ENCODE measurements at places on chromosomes 3 and 15.

DNA sequence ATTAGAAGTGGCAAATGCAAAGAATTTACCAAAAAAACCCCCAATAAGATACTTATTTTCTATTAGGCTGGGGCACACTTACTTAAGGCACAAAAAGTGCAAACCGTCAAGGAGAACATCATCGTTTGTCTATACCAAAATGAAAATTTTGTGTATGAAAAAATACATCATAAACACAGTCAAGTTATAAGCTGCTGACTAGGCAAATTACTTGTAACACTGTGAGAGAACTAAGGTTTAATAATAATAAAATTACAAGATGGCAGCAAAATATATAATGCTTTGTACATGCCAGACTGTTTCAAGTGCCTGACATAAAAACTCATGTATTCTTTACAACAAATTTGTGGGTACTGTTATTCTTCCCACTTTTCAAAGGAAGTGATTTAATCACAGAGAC lies 297.2 kb upstream of the CRBN start:
- DNase-seq, result no peak

- DNase-seq, result no peak
Observed at GRCh38 chr3:67335813-67336212, 318.6 kb downstream of the SUCLG2 start.

DNA sequence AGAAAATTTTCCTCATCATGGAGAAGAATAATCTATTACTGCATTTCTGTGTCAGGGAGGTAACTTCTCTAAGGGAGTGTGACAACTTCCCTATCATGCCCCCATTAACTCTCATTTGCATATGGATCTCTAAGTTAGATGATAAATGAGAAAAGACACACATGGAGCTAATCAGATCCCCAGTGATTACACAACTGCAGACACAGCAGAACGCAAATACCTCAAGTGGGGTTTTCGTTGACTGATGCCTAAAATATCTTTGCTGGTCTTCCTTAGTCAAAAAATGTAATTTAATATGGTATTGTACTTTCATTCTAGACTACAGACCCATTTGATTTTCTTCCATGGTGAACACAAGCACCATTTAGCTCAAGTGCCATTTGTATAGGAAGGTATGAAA lies 630.5 kb downstream of the TBL1XR1 start:
- DNase-seq, result no peak

GRCh38 chr3:23244324-23245041 lies 41.4 kb downstream of the UBE2E2 start:
- DNase-seq, result no peak

GRCh38 chr3:60351481-60351880 lies 899.8 kb downstream of the FHIT start:
- DNase-seq, result no peak

DNA sequence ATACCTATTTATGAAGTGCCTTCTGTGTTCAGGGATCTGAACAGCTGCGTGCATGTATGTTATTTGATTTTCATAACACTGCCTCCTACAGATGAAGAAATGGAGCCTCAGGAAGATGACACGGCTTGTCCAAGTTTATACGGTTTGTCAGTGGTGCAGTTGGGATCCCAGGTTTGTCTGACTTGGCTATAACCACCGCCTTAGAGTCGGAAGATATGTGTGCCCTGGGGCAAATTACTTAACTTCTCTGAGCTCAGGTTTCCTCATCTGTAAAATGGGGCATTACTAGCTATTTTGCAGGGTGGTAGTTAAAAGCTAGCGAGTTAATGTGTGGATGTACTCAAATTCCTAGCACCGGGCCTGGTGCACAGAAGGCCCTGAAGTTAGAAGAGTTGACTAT lies 54.1 kb upstream of the ANP32A start:
- DNase-seq, result no peak

DNA sequence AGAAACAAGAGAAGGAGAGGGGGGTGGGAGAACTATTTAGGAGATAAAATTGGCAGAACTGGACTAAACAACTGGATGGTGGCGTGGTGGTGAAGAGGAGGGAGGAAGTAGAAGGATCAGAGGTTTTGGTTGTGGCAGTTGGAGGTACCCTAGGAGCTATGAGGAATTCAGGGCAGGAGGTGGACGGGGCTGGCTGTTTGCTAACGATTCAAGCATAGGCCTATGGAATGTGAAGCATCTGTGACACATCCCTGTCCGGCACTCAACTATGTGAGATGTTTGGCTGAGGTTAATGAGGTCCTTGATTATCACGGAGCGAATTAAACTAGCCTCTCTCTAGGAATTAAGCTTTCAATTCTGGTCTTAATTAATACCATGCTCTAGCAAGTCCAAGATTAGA lies 13.5 kb downstream of the TARS3 start:
- no peak for DNase-seq

DNA sequence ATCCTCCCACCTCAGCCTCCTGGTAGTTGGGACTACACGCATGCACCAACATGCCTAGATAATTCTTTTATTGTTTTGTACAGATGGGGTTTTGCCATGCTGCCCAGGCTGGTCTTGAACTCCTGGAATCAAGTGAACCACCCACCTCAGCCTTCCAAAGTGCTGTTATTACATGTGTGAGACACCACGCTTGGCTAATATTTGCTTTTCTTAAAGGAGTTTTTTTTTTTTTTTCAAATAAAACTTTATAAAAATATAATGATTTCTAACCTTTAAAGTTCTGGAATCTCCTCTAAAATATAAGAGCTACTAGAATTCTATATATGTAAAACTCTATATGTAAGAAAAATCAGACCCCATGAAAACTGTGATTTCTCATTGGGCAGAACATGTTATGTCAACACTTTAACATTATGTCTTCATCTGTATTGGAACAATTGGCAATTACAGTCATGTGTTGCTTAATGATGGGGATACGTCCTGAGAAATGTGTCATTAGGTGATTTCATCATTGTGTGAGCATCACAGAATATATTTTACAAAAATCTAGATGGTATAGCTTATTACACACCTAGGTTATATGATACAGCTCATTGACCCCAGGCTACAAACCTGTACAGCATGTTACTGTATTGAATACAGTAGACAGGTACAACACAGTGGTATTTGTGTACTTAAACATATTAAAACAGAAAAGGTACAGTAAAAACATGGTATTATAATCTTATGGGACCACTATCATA lies 377.0 kb downstream of the PLCL2 start:
- DNase-seq, result no peak

DNA sequence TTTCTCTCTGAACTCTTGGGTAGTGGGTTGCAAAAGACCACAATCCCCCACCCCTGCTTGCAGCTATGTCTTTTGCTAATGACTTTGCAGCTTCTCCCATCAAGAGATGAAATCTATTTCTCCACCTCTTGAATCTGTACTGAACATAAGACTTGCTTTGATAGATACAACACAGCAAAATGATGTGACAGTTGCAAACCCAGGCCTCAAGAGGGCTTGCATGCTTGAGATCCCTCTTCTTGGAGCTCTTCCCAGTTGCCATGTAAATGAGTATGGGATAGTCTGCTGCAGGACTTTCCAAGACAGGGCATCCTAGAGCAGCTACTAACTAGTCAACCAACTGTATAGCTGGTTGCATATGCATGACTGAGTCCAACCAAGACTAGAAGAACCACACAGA lies 783.6 kb downstream of the PDCD6IP start:
- DNase-seq, result no peak

DNA sequence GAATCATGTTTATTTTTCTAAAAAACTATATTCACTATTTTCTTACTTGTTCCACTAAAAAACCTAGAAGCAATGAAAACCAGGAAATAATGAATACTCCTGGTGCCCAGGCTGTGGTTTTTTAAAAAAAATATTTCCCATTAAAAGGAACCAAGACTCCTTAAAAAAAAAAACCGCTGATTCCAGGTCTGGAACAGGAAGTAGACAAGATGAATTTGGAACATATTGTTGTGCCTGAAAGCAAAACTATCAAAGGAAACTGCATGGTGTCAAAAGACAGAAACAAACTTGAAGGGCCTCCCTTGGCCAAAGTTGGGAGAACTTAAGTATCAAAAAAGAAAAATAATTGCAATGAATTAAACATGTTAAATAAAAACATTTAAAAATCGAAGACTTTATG lies 245.3 kb upstream of the P2RY1 start:
- no peak for DNase-seq

GRCh38 chr3:88189361-88189810 lies 39.6 kb downstream of the C3orf38 start:
- DNase-seq, result no peak

GRCh38 chr3:102006812-102007485 lies 157.6 kb downstream of the NFKBIZ start:
- no peak for DNase-seq

DNA sequence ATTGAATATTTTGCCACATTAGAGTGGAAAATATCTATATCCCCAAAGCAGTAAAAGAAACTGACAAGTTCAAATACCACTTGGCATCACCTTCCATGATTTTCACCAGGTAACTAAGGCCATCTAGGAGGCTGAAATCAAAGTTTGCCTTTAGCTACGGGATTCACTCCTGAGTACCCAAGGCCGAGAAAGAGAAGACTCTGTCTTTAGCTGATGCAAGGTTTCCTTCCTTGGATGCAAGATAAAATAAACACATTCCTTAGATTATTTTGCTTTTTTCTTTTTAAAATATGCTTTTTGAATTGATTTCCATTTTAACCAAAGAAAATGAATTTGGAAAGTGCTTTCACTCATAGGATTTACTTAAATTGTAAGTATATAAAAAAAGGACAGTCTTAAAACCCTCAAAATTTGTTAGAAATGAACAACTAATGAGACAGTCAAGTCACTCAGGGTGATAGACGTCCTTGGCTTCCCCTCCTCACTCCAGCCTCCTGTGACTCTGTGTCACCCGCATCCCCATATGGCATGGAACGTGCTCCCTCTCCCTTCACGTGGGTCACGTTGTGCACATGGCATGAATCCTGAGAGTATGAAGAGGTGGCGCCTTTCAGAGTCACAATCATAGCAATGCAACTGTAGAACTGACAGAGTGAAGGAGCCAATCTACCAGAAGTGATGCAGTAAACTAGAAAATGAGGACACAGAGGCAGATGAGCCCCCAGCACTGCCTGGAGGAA lies 148.4 kb downstream of the RTP4 start:
- DNase-seq, result no peak

GRCh38 chr3:103048068-103048722 lies 613.4 kb downstream of the ZPLD1 start:
- no peak for DNase-seq

DNA sequence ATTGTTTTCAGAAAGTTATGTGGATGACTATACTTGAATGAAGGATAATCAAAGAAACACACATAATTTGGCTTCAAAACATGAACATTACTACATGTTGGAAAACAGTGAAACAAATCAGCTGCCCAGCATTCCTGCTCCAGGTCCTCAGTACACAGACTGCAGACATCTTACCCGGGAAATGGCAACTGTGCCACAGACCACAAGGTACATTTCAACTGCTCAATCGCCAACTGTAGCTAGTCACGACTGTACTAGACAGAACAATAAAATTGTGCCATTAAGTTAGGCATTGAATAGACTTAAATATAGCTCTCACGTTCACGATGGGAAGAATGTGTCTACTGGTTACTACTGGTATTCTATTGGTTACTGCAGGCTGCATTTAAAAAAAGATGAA lies 5.0 kb downstream of the NAA50 start:
- DNase-seq, result no peak

DNA sequence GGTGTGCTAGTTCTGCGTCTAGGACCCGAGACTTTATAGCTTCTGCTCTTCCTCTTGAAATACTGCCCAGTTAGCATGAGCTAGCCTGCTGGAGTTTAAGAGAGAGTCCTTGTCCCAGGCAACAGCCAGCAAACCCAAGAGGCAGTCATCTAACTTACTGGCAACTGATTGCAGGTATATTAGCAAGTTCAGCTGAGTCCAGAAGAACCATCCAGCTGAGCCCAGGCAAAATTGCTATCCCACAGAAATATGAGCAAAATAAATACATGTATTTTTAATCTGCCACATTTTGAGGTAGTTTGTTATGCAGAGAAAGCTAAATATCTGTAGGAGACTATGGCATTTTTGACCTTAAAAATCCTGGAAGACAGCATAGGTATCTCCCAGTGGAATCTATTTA lies 174.4 kb upstream of the CMC1 start:
- no peak for DNase-seq

DNA sequence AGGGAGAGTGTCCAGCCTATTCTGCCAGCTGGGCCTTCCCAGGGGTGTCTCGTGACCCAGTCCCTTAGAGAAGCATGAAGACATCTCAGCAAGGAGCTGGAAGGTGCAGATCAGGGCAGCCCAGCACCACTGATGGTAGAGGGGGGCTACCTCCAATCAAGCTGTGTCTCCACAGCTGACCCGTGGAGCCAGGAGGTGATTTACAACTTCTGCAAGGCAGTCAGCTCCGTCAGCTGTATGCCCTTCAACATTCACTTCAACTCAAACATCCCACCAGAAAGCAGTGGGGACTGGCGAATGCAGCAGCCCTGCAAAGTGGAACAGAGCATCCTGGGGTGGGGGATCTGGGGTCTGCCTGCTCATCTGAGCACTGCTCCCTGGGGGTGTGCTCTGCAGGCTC lies 32.6 kb upstream of the FRG2C start:
- no peak for DNase-seq

GRCh38 chr3:14620512-14620911 lies 31.1 kb upstream of the CCDC174 start:
- DNase-seq, result no peak

GRCh38 chr15:100572362-100572983 lies 29.5 kb downstream of the LINS1 start:
- DNase-seq, result no peak

GRCh38 chr3:62128051-62128450 lies 245.3 kb downstream of the FEZF2 start:
- no peak for DNase-seq
